ENCODE measurements at places on chromosomes 6 and 20. TPM values are rescaled to one million over a fixed set of nuclear protein-coding genes. Genes with fewer than 3 reads are reported as not detected.

The VARS2 gene
- total RNA-seq: 11.6 TPM

DNA sequence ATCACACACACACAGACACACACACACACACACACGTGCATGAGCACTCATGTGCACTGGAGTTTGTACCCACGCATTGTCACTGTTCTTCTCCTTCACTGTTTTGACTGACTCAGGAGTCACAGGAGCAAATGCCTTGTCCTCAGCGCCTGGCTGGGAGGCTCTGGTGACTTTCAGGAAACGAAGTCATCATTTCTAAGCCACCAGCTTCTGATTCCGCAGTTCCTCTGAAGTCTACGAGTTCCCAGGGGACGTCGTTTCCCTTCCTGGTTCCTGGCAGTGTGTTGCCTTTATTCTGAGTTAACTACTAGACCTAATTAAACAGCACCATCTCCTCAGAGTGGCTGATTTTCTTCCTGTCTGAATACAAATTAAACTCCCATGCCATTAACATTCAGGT lies 82.2 kb upstream of the PMEPA1 start:
- no peak for DNase-seq

- no peak for DNase-seq
Measured at GRCh38 chr20:11734431-11734830, 183.3 kb upstream of the BTBD3 start.

The SLC17A4 gene
- not detected for total RNA-seq

DNA sequence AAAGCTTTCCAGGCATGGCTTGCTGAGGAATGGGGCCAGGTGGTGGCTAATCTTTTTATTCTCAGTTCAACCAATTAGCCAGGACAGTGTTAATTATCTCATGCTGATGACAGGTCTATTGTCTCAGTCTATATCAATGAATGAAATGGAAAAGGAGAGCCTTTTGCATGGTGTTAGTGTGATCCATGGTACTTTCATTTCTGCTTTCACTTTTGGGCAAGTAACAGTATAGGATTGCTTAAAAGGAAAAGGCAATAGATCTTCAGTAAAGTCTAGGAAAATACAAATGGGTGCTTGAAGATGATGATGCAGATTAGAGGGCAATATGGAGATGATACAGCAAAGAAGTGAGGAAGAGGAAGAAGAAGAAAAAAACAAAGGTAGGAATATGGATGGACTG lies 430.3 kb downstream of the TFAP2A start:
- no peak for DNase-seq

DNA sequence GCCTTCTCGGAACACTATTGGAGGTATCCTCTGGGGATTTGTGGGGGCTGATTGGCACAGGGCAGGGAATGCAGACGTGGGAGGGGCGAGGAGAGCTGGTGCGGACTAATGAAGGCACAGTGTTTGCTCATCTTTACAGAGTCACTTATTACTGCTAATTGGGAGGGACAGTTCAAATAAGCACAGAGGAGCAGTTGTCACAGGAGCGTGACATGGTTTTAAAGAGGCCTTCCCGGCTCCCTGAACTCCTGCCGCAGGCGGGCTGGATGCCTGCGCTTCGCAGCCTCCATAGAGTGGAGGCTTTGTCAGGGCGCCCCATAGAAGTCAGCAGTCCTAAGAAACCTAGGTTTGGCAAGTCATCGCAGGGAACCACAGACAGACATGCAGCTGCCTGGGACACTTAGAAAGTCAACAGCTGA lies 149.6 kb downstream of the LINC00237 start:
- no peak for DNase-seq

DNA sequence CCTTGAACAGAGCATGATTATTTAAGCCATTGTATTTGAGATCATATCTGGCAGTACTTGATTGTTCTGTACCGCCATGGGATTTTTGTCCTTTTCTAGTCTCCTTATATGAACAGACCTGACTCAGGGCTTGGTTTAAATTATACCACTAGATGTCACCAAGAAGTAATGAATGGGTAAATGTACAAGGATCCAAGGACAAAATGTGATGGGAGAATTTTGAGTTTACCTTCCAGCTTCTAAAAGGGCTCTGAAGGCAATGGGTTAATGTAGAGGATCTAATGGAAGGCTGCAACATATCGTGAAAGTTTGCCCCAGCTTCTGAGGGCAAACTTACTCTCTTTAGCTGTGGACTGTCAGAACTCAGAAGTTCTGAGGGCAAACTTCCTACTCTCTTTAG lies 12.0 kb downstream of the RNF8 start:
- DNase-seq: no peak

The LY6G6D gene
- total RNA-seq: not detected
